Ovary (tissue), 10 donors: ENCODE measurements at places on chromosomes 7 and 10. TPM values are rescaled to one million over a fixed set of nuclear protein-coding genes. Genes with fewer than 3 reads are reported as not detected.
A peak's percentile ranks its signal among the peaks of the same experiment; 100 is the strongest.

The MYL7 gene
- total RNA-seq, result not detected

The ANKRD30A gene
- not detected for total RNA-seq

The ASB10 gene
- not detected for total RNA-seq

The SLIT1 gene
- total RNA-seq, result 0.43 TPM

The LRRC18 gene
- total RNA-seq, result not detected

The ZNF853 gene
- total RNA-seq, result 25.9 TPM

The DOCK1 gene
- 31.4 TPM for total RNA-seq

The MET gene
- 4.0 TPM for total RNA-seq

The PLXNA4 gene
- total RNA-seq, result 19.1 TPM

The TMEM229A gene
- total RNA-seq, result not detected

The COL1A2 gene
- 631 TPM for total RNA-seq

The GNAT3 gene
- not detected for total RNA-seq

The RBP3 gene
- not detected for total RNA-seq

DNA sequence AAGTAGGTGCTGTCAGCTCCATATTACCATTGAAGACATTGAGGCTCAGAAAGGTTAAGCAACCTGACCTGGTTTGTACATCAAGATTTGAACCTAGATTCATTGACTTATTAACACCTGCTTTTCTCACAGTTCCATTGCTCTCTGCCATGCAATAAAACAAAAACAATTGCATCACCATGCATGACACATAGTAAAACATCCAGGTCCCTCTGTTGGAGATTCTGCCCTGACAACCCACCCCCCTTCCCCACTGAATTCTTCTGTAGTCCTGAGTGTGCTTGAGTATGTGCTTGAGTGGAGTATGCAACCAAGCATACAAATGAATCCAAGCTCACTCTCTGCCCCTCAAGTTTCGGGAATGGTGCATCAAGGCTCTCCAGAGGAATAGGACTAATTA lies 6.0 kb upstream of the LMBR1 start:
- H3K4me3 ChIP-seq, result no peak overlapping the region
- peaks cover 1% of the 10 kb centered on the region for H3K4me1 ChIP-seq
- DNase-seq, result no peak
- H3K27ac ChIP-seq, result no peak overlapping the region
- no peaks in the 10 kb centered on the region for H3K27me3 ChIP-seq

- no peak for DNase-seq
- H3K4me3 ChIP-seq, result no peak overlapping the region
- H3K36me3 ChIP-seq, result no peaks in the 10 kb centered on the region
- no peaks in the 10 kb centered on the region for H3K4me1 ChIP-seq
- no peaks in the 10 kb centered on the region for H3K27me3 ChIP-seq
These were observed 8.4 kb downstream of the GOLGA7B start for GRCh38 chr10:97858001-97858439.

- peaks cover 5% of the 10 kb centered on the region for H3K27me3 ChIP-seq
- DNase-seq, result no peak
- no peak overlapping the region for H3K27ac ChIP-seq
These were observed 6.7 kb upstream of the EN2 start for GRCh38 chr7:155450970-155451801.

DNA sequence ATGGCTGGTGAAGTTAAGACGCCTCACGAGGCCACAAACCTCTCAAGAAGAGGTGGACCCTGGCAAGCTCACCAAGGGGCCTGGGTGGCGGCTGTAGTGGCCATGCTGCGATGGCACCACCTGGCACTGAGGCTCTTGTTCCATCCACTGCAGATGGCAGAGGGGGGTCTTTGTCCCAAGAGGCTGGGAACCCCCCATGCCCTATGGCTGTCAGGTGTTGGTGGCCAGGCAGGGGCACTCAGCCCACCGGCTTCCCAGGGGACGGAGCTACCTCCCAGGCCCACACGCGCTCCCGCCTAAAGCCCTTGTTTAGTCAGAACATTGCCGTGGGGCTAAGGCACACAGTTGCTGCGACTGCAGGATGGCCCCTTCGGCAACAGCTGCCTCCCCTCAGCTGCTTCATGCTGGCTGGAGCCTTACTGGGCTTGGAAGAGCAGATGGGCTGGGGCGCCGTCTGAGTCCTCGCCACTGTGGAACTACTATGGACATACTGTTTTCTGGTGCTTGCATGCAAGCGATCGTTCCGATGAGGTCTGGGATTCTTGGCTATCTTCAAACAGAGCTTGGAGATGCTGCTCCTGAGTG lies 46.8 kb downstream of the DPYSL4 start:
- H3K4me3 ChIP-seq, result no peak overlapping the region
- peaks cover 4% of the 10 kb centered on the region for H3K4me1 ChIP-seq
- H3K27me3 ChIP-seq, result no peaks in the 10 kb centered on the region
- H3K27ac ChIP-seq, result no peak overlapping the region
- DNase-seq, result no peak

DNA sequence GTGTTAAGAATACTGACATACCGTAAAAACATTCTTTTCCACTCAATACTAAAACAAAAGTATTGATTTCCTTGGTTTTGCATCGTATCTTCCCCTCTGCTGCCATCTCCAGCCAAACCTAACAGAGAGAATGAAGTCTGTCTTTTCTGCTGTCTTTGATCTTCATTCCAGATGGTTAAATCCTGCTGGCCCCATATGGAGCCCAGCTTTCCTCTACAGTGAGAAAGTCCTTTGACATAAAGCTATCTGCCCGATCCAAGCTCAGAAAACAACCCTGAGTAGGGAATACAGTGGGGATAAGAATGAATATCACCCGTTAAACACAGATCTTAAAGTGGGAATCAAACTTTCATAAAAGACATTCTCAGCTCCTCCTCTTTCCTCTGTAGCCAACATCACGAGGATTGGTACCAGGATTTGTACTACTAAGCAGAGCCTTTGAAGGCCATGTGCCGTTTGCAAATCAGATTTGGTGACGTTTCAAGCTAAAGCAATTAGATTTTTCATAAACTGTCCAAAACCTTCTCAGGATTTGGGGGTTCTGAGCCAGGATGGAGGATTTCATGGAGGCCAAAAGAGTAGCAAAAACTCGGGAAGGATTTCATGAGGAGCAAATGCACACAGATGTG lies 30.8 kb upstream of the GPAM start:
- H3K27ac ChIP-seq, result no peak overlapping the region
- no peak for DNase-seq
- no peak overlapping the region for H3K4me3 ChIP-seq

- no peaks in the 10 kb centered on the region for H3K27me3 ChIP-seq
- no peak overlapping the region for H3K27ac ChIP-seq
- no peaks in the 10 kb centered on the region for H3K4me1 ChIP-seq
- H3K4me3 ChIP-seq, result no peak overlapping the region
These were observed 37.9 kb downstream of the SKIDA1 start for GRCh38 chr10:21487416-21488180.

GRCh38 chr10:28796606-28797512 lies 119.5 kb downstream of the BAMBI start:
- H3K27ac ChIP-seq, result peak overlapping the region; percentile 37
- no peaks in the 10 kb centered on the region for H3K36me3 ChIP-seq
- H3K4me3 ChIP-seq, result no peak overlapping the region
- peak; percentile 81 for DNase-seq

DNA sequence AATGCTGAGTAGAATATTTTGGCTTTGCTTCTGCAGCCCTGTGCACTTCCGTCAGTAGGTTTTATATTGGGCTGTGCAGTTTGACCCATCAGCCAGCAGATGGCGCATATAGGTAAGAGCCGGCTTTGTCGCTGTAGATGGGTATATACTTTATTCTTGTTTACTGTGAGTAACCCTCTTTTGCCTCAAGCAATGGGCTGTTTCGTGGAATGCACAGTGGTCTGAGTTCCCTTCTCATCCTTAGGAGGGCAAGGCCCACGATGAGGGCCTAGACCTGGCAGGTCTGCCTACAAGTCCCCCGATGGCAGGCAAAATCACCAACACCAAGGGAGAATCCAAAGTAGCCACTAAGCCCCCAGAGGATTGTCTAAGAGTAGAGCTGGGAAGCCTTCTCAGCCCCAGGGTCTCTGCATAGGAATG lies 1002.9 kb upstream of the KCND2 start:
- no peak overlapping the region for H3K4me3 ChIP-seq
- peak; percentile 52 for DNase-seq
- H3K27ac ChIP-seq, result no peak overlapping the region
- no peaks in the 10 kb centered on the region for H3K27me3 ChIP-seq

DNA sequence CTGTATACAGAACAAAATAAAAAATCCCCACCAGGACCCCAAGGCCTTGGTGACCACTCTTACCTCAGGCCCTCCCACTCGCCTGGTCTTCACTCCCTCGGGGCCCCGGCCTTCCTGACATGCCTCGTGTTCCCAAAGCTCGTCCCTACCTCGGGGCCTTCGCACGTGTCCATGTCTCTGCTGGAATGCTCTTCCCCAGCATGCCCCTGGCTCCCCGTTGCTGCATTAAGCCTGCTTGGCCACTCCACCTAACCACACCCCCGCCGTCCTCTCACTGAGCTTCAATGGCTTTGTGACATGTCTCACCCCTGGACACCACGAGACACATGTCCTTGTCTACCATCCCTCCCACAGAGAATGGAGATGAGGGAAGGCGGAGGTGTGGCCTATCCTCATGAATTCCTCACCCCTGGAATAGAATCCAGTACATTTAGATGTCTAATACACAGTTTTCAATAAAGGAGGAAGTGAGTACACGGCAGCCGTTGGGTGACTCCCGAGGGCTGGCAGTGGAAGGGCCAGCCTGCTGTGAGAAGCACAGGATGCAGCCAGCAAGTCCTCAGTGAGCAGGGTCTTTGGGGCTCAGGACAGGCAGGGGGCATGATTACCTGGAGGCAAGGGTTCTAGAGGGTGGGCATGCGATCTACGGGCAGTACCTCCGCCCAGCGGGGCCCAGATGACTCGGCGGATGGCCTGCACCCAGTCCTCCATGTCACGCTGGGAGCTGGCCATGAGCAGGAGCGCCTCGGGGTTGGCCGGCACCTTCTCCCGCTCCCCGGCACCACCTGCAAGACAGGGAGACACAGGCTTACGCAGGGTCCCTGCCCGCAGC lies 125.7 kb downstream of the ARHGAP22 start:
- H3K27me3 ChIP-seq, result no peaks in the 10 kb centered on the region
- no peak overlapping the region for H3K4me3 ChIP-seq
- DNase-seq, result peak; percentile 19
- H3K4me1 ChIP-seq, result no peaks in the 10 kb centered on the region
- no peak overlapping the region for H3K27ac ChIP-seq
- no peaks in the 10 kb centered on the region for H3K36me3 ChIP-seq

DNA sequence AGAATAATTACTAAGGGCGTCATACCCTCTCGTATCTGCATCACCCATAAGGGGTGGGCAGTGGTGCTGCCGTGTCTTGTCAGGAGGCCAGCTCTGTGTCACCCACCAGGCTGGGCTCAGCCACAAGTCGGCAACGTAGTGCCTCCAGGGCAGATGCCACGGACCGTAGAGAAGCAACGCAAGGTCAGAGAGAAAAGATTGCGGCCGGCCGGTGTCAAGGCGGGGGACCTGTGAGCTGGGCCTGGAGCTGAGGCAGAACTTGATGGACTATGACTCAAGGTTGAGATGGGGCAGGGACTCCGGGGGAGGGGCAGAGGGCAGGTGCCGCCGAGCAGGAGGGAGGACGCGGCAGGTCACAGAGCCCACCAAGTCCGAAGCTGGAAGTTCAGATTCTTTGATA lies 29.5 kb downstream of the FOXK1 start:
- H3K4me1 ChIP-seq, result peaks cover 6% of the 10 kb centered on the region
- H3K36me3 ChIP-seq, result no peaks in the 10 kb centered on the region
- no peak overlapping the region for H3K27ac ChIP-seq
- no peaks in the 10 kb centered on the region for H3K27me3 ChIP-seq

DNA sequence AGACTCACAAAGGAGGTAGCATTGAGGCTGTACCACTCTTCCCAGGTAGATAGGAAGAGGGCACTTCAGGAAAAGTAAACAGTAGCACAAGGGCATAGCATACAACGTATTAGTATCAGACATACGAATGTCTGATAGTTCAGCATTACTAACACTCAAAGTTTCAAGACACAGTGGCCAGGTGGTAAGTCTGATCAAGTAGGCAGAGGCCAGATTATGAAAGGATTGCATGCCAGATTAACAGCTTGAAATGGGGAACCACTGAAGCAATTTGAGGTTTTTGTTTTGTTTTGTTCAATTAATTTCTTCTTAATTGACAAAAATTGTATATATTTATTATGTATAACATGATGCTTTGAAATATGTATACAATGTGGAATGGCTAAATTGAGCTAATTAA lies 45.7 kb upstream of the IL6 start:
- no peak for DNase-seq
- no peak overlapping the region for H3K27ac ChIP-seq
- no peaks in the 10 kb centered on the region for H3K4me1 ChIP-seq

DNA sequence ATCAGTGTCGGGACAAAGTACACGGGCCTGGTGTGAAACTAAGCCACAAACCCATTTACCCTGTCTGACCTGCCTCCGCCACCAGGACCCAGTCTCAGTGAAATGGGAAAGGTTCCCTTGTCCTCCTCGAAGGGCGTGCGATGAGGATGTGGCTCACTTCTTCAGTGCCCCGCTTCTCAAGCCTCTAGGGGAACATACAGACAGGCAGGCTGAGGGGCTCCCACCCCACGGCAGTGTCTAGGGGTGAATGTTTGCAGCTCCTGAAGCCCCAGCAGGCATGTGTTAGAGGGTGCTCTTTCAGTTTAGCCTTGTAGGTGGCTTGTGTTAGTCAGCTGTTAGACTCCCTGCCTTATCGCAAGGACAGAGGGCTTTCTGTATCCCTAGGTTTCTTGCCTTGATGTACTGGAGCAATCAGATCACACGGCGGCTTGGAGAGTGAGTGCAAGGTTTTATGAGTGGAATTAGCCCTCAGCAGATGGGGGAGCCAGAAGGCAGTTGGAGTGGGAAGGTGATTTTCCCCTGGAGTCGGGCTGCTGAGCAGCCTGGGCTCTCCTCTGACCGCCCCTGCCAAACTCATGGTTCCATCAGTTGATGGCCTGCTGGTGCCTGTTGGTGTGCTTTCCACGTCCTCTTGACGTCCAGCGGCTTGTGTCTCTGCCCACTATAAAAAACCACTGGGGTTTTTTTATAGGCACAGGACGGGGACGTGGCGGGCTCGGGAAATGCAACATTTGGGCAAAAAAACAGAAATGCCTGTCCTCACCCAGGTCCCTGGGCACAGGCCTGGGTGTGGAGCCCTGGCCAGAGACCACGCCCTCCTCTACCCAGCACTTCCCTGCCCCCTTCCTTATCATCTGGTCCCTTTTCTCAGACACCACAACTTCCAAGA lies 759 bp downstream of the NUDT1 start:
- H3K36me3 ChIP-seq, result no peaks in the 10 kb centered on the region
- no peaks in the 10 kb centered on the region for H3K27me3 ChIP-seq
- DNase-seq, result no peak

GRCh38 chr7:133201470-133201869 lies 51.4 kb upstream of the EXOC4 start:
- no peaks in the 10 kb centered on the region for H3K27me3 ChIP-seq
- H3K27ac ChIP-seq, result no peak overlapping the region
- no peaks in the 10 kb centered on the region for H3K4me1 ChIP-seq
- H3K4me3 ChIP-seq, result no peak overlapping the region
- no peak for DNase-seq
- H3K36me3 ChIP-seq, result no peaks in the 10 kb centered on the region

DNA sequence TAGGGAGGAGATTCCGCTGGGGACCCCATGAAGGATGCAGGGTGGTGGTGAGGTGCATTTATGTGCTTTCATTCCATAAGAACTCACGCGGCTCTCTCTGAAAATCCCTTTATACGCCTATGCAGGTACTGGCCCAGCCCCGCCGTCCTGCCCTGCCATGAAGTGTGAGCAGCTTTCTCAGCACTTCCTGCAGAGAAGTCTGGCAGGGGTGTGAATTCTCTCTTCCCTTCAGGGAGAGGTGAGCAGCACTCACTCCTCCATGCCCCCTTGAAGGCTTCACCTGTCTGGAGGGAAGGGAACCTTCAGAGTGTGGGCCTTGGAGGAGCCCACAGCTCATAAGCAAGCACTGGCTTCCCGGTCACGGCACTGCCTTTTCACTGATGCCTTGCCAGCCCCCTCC lies 34.0 kb downstream of the PPP2R2D start:
- no peaks in the 10 kb centered on the region for H3K36me3 ChIP-seq
- no peaks in the 10 kb centered on the region for H3K27me3 ChIP-seq
- DNase-seq, result no peak
- H3K4me3 ChIP-seq, result no peak overlapping the region
- peaks cover 21% of the 10 kb centered on the region for H3K4me1 ChIP-seq
- no peak overlapping the region for H3K27ac ChIP-seq
